ENCODE measurements at places on chromosomes 2 and 18.

DNA sequence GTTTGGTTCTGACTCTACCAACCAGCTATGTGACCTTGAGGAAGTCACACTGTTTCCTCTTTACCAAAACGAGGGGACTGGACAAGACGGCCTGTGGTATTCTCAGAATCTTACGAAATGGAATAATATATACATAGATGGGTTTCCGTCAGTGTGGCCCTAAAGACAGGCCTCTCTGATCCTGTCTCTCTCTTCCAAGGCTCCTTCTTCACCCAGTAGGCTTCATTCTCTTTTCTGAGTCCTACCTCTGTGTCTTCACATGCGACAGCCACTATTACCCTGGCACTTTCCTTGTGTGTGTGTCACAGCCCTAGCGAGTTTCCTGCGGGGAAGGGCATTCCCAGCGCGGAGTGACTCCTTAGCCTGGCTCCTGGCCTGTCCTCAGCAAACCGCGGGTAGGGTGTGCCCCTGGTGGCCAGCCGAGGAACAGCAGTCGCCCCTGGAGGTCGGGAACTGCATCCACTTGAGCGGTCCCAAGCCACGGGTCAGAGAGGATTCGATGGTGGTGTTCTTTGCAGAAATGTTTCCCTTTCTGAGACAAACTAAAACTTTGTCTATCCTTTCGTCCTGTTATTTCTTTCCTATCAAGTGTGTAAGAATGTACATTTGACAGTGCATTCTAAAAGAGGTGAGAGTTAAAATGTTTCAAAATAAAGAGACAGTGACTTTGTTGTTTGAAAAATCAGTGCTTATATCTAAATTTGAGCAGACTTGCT, 63.3 kb downstream of the RAB31 start:
- DNase-seq: peak; percentile 84

- no peak for DNase-seq
These were observed 154.7 kb upstream of the TNP1 start for GRCh38 chr2:217014328-217015105.

GRCh38 chr2:22826703-22827102, 558.3 kb upstream of the KLHL29 start:
- no peak for DNase-seq

DNA sequence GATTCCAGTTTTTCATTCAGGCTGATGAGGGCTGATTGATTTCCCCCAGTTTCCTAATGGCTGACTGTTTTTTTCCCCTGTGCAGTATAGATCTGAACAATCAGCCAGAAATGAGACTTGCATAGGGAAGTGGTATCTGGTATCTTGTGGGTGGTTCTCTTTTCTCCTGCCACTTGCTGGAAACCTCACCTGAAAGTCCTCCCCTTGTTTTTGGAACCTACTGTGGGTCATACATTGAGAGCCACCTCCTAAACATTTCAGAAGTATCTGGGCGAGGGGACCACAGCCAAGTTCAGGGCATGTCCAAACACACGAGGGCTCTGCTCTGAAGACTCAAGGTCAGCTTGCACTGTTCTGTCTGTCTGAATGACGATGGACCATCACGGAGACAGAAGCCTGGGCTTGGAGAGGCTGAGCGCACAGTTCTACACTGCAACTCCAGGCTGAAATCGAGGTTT, 19.3 kb downstream of the ALPK2 start:
- DNase-seq: no peak

- no peak for DNase-seq
These were observed 376.1 kb upstream of the SOX11 start for GRCh38 chr2:5316001-5316490.

GRCh38 chr2:47771211-47771610, 11.7 kb upstream of the MSH6 start:
- DNase-seq: peak; percentile 94

GRCh38 chr2:241703032-241703604, 1.3 kb downstream of the ING5 start:
- DNase-seq: no peak

GRCh38 chr2:161233858-161234431, 73.7 kb downstream of the TANK start:
- DNase-seq: no peak

- no peak for DNase-seq
These were observed 147.4 kb downstream of the SOX11 start for GRCh38 chr2:5839550-5839949.

GRCh38 chr2:122174061-122174460, 418.6 kb downstream of the TSN start:
- DNase-seq: no peak

DNA sequence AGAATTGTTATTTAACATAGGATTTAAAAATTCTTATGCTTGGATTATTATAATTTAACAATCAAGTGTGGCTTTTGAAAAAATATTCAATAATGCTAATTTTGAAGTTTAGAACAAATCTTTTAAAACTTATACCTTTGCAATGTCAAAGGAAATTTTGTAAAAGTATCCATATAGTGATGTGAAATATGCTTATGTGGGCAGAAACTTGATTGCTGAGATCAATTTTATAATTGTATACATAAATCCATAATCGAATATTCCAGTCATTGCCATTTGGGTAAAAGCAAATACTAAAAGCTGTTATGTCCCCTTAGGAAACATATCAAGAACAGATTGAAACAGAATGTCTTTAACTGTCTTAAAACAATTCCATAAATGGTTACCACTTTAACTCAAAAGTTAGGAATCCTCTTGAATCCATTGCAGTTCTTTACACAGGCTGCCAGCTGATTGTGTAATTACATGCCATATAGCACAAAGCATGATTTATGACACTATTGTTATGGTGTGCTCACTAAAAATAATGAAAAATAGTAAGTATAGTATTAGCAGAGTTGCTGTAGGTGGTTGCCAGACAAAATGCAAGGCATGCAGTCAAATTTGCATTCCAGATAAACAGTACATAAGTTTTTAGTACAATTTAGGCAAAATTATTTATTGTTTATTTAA, 24.2 kb downstream of the PLCL1 start:
- no peak for DNase-seq

DNA sequence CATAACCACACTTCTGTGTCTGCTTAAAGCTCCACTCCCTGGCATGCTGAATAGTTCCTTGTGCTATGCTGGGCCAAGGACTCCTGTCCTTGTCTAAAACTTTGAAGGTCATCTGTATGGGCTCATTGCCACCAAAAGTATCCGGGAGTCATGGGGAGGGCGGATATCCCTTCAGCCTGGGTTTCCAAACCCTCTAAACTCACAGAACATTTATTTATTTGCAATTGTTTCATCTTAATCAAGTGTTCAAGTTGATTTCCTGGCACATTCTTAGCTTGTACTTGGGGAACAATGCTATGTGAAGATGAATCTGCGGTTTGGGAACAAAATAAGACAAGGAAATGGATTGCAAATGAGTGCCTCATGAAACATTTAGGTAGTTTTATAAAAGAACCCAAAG, 1.8 kb downstream of the NOSTRIN start:
- DNase-seq: no peak

GRCh38 chr2:207015901-207016300, 76.6 kb downstream of the CPO start:
- no peak for DNase-seq

DNA sequence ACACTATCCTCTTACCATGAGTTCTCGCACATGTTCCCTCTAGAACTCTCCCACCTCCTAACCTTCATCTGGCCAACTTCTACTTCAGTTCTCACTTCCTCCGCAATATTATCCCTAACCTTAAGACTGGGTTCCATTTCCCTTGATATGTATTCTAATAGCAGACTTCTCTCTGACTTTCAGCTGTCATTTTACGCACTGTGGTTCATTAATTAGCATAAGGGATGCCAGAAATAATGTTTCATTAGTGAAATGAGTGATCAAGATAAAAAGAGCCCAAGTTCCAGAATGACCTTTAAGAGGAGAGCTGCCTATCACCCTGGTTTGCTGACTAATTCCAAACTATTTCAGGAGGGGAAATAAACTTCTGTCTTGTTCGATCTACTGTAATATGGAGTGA, 108.6 kb upstream of the CCDC150 start:
- no peak for DNase-seq

DNA sequence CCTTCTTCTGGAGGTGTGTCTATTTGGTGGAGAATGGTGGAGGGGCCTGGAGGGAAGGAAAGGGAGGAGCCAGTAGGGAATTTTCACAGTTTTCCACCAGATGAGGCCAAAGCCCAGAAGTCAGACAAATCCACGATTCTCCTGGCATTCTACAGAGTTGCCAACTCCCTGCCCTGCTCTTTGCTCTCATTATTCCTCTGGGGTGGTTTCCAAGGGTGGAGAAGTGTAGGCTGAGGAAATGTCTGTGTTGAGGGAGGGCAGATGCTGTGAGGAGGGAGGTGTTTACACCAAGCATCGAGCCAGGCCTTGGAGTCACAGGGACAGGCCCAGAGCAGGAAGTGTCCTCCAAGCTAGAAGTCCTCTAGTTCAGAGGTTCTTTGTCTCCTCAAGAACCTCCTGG, 124.1 kb upstream of the LGALSL start:
- no peak for DNase-seq

DNA sequence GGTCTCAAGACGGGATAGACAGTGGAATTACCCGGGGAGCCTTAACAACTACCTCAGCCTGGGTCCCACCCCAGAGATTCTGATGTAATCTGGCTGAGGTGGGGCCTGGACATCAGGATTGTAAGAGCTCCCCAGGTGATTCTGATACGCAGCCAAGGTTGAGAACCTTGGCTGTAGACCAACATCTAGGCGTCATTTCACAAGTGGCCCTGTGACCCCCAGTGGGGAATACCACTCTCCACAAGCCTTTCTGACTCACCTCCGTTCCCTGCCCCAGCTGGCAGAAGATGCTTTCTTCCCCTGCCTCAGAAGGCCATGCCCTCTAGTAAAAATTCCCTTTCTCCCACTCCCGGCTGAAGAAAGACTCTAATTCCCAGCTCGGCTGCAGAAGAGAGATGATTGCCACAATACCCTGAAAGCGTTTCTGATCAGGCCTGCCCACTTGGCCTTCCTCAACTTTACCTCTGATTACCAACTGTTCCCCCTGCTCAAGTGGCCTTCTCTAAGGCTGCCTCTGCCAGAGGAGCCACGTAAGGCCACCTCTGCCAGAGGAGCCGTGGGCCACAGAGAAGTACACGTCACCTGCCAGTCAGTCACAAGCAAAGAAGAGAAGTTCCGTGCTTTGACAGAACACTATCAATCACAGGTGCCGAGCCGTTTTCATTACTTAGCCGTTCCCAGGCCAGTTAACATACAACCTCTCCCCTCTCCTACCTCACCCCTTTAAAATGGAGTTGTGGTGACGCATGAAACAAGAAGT, 116.8 kb upstream of the PKDCC start:
- DNase-seq: peak; percentile 78

DNA sequence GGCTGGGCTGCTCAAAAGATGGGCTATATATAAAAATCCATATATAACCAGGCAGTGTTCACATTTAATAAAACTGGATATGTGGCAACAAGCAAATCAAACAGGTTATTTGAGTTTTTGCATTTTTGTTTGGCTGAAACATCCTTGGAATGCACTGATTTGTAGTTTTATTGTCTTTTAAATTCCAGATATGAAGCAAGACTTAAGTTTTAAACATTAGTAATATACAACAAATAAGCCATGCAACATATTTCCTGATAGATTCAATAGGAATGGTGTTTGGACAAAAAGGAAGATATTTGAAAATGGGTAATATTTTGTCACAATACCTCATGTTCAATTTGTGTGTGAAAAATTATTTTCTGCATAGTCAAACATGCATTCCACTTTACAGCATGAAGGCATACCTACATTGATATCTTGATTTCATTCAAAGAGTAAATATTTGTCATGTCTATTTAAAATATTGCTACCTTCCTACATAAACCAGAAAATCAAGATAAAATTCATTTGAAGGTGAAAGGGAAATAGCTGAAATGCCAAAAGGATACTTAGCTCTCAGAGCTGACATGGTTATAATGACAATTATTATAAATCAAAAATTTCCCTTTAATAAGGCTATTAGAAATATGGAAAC, 132.3 kb upstream of the NETO1 start:
- no peak for DNase-seq

- peak; percentile 75 for DNase-seq
These were observed 222.9 kb downstream of the PTPRM start for GRCh38 chr18:7789856-7790552.

- DNase-seq: no peak
These were observed 149.8 kb downstream of the FAM210A start for GRCh38 chr18:13576598-13576997.

- no peak for DNase-seq
These were observed 1096.1 kb upstream of the NRXN1 start for GRCh38 chr2:52128081-52128480.

DNA sequence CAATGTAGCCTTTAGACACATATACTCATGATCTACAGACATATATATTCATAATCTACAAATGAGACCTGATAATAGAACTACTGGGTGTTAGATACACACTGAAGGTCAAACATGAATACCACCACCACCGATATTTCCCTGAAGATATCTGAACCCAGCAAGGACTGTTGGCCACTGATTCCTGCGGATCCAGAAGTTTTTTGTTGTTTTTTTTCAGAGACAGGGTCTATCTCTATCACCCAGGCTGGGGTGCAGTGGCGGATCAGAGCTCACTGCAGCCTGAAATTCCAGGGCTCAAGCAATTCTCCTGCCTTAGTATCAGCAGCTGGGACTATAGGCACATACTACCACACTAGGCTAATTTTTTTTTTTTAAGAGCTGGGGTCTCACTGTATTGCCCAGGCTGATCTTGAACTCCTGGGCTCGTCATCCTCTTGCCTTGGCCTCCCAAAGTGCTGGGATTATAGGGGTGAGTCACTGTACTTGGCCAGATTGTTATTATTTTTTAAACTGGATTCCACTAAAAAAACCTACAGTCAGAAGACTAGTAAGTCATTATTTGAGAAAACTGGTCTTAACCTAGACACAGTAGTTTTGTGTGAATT, 1.8 kb downstream of the METTL5 start:
- DNase-seq: no peak

DNA sequence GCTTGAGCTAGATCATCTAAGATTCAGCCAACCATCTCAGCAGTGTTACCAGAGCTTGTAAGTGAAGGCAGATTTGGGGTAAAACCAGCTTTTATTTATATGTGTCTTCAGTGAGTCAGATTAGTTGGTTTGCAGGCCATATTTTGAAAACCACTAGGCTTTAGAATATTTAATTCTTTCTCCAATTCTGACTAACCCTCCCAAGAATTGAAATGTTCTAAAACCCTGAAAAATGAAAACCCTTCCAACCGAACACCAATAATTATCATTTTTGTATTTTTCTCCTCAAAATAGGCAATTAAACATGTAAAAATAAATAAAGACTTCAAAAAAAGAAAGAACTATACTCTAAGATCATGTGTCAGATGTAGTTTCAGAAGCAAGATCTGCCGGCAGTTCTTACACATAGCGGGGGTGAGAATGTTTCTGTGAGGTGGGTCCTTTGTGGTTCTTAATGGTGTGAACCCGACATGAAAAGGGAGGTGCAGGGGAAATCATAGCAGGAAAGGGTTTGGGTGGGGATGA, 14.2 kb downstream of the PLEK start:
- no peak for DNase-seq

GRCh38 chr2:170736628-170737027, 21.5 kb downstream of the SP5 start:
- no peak for DNase-seq

DNA sequence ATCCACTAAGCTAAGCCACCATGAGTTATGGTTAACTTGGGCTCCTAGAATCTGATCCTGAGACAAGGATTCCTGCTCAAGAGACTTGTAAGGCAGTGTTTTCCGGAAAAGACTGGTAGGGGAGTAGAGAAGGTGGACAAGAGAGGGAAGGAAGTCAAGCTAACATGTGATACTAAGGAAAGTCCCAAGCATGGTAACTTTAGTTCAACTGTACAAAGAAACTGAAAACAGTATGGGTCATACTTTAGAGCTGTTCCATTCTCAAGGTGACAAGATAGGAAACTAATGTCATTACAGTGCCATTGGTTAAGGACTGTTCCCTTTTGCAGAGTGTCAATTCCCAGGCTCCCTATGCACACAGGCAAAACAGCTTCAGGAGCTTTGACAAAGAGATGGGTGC, 5.8 kb downstream of the MYO5B start:
- DNase-seq: no peak

All from urothelium cell line (cell line).